ENCODE measurements at places on chromosomes 3 and 15. TPM values are rescaled to one million over a fixed set of nuclear protein-coding genes. Genes with fewer than 3 reads are reported as not detected.

Gene ELP6
- 41.4 TPM for total RNA-seq

Gene IFRD2
- total RNA-seq, result 85.3 TPM

Gene DNAJA4
- not detected for total RNA-seq

Gene GRM2
- 0.16 TPM for total RNA-seq

Gene SLC28A1
- not detected for total RNA-seq

Gene CHRNA5
- total RNA-seq, result 21.7 TPM

Gene CHDH
- 0.41 TPM for total RNA-seq

Gene EPHB1
- total RNA-seq, result 2.1 TPM

Gene GHSR
- total RNA-seq, result 1.0 TPM

Gene ANKRD34C
- total RNA-seq, result not detected

Gene ZBTB47
- total RNA-seq, result 4.0 TPM

Gene CCR3
- total RNA-seq, result not detected

Gene ACKR2
- total RNA-seq, result not detected

- DNase-seq, result no peak
Measured at GRCh38 chr15:86540840-86541467, 461.3 kb downstream of the AGBL1 start.

- DNase-seq, result no peak
Measured at GRCh38 chr3:185129083-185129482, 23.8 kb downstream of the C3orf70 start.

- no peak for DNase-seq
Measured at GRCh38 chr15:70209499-70209898, 111.8 kb upstream of the TLE3 start.

- DNase-seq, result no peak
Measured at GRCh38 chr15:73928971-73929627, 2.8 kb downstream of the LOXL1 start.

- peak; percentile 91 for DNase-seq
Measured at GRCh38 chr3:185282696-185283373, 29.0 kb upstream of the EHHADH start.

DNA sequence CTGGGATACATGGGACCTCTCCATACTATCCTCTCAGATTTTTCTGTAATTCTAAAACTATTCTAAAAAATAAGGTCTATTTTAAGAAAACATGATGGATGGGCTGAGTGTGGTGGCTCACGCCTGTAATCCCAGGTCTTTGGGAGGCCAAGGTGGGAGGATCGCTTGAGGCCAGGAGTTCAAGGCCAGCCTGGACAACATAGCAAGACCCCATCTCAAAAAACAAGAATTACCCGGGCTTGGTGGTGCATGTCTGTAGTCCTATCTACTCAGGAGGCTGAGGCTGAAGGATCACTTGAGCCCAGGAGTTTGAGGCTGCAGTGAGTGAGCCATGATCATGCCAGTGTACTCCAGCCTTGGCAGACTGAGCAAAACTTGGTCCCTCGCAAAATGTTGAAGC, 9.4 kb downstream of the ZNF639 start:
- no peak for DNase-seq

DNA sequence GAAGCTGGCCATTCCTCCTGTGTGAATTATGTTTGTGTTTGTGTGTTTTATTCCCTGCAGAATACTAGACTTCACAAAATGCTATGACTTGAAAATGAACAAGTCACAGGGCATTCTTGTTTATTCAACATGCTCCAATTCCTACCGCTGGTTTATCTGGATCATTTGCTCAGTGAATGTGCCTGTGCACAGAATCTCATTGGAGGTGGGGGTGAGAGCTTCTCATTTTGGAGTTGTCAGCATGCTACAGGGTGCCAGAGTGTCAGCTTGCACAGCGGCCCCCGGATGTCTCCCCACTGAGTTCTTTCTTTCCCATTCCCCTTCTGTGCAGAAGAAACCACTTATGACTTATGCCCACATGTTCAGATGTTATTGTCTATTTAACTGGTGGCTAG, 428.7 kb downstream of the ROBO2 start:
- no peak for DNase-seq

DNA sequence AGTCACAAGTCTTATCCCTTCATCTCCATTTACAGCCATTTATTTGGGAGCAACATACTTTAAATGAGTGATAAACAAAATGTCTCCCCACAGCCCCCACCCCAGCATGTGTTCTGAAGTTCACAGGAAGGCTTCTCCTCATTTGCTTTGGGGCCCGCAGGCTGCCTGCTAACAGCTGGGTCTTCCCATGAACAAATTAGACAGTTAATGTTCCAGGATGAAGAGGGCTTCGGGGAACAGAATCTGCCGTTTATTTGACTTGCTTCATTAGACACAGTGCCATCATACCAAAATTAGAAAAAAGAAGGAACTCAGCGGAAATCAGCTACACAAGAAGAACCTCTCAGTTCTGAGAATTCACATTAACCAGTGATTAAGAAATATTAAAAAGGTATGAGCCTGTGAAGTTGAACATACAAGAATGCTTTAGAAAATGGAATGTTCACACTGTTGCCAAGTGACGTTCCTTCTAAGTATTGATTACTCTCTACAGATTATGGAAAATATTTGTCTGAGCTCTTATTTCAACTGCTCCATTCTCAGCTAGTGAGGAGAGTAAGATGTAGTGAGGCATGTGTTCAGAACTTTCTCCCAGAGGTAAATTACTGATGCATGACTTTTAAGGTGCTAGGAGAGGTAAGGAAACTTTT, 107.5 kb upstream of the THBS1 start:
- peak; percentile 39 for DNase-seq

GRCh38 chr3:173003471-173003870, 137.6 kb downstream of the SPATA16 start:
- DNase-seq, result no peak

DNA sequence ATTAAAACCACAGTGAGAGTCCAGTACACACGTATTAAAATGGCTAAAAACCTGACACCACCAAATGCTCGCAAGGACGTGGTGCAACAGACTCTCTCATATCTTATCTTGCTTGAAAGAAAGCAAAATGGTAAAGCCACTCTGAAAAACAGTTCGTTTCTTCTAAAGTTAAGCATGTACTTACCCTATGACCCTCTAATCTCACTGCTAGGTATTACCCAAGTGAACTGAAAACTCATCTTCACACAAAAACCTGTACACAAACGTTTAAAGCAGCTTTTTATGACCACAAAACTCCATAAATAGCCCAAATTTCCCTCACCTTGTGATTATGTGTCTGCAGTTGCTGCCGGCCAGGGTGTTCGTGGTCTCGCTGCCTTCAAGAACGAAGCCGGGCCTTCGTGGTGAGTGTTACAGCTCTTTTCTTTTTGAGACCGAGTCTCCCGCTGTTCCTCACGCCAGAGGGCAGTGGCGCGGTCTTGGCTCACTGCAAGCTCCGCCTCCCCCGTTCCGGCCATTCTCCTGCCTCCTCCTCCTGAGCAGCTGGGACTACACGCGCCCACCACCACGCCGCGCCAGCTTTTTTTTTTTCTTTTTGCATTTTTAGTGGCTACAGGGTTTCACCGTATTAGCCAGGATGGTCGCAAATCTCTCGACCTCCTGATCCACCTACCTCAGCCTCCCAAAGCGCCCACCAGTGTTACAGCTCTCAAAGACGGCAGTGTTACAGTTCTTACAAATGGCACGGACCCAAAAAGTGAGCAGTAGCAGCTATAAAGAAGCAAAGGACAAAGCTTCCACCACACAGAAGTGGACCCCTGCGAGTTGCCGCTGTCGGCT, 165.4 kb downstream of the TJP1 start:
- peak; percentile 67 for DNase-seq

- no peak for DNase-seq
Measured at GRCh38 chr3:10810376-10810775, 5.7 kb upstream of the SLC6A11 start.

DNA sequence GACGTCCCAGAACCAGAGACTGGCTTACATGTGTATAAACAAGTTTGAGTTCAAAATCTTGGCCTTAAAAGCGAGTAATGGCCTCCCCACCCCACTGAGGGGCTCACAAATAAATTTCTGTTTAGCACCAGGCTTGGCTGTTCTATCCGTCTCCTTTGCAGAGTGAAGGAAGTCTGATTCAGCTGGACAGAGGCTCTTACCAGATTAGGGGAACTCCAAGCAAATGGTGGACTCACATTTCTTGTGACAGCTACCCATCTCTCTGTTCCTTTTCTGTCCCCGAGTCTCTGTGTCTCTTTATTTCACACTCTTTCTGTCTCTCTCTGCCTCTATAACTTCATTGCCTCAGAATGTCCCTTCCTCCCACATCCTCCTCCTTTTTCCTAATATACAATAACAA, 62.7 kb downstream of the DGKG start:
- DNase-seq, result no peak

DNA sequence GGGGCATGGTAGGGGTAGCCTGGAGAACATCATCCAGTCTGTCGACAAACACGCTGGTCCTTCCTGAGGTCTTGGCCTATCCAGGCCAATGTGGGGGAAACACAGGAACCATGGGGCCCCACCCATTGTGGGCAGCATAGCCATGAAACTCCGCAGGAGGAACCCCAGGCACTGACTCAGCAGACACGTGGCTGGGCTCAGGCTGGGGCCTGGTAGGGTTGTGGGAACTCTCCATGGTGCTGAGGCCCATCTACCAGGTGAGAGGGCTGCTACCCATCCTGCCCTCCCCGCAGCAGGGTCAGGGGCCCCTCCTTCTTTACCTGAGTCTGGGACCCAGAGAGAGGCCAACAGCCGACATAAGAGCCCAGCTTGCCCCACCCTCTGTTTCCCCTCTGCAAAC, 22.6 kb upstream of the CACNA2D2 start:
- peak; percentile 39 for DNase-seq

DNA sequence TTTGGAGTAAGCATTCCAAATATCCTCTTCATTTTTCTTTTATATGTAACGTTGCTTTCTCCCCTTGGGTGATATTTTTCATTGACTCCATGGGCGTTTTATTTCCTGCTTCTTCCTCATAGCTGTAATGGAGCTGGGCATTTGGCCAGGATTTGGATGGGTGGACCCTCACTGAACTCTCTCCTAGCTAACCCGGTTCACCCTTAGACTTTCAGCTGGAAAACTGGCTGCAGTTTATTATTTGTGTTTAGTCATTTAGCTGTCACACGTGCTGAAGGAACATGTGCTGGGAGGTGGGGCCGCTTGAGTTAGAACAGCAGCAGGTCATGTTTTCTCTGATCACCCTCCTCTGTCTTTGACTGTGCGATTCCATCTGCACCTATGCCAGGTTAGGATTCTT, 407.6 kb downstream of the ZIC1 start:
- no peak for DNase-seq

GRCh38 chr3:73954506-73954905, 329.8 kb upstream of the PDZRN3 start:
- no peak for DNase-seq

DNA sequence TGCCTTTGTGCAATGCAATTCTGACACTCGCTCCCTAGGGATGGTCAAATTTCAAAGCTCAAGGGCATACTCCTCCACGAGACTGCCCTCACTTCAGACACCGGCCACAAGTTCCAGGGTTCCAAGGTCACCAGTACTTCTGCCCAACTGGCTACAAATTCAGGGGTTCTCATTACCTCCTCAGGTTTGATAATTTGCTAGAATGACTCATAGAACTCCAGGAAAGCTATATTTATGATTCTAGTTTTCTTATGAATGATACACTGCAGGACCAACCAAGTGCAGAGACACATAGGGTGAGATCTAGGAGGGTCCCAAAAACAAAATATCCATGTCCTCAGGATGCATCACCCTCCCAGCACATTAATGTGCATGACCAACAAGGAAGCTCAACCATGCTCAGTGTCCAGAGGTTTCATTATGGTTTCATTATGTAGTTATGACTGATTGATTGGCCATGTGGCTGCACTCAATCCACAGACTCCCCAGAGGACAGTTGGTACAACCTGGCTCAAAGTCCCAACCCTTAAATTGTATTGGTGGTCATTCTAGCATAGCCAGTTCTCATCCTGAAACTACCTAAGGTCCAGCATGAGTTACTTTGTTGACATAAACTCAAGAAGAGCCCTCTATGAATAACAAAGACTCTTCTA, 170.4 kb upstream of the LRRN1 start:
- no peak for DNase-seq

GRCh38 chr3:138112362-138112761, 3.0 kb downstream of the DZIP1L start:
- DNase-seq, result no peak

- no peak for DNase-seq
Measured at GRCh38 chr3:152977366-152977765, 142.4 kb downstream of the P2RY1 start.

- no peak for DNase-seq
Measured at GRCh38 chr3:36580716-36581115, 183.6 kb downstream of the DCLK3 start.

DNA sequence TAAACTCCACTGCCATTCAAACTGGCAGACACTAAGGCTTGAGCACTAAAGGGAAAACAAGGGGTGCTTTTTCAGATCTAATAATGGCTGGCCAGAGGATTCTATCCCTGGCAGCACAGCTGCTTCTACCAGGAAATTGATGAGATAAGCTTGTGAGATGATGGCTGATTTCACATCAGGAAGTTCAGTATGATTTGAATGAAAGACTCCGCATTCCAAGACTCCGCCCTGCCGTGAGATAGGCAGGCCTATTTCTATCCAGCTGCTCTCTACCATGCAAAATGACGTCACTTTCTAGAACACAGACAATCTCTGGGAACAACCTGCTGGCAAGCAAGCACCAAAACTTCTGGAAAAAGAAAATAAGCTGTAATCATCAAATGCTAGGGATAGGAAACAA, 171.8 kb downstream of the WDR76 start:
- DNase-seq, result peak; percentile 23

GRCh38 chr3:171892457-171892856, 49.3 kb downstream of the TMEM212 start:
- DNase-seq, result no peak

- DNase-seq, result peak; percentile 32
Measured at GRCh38 chr3:157128771-157129681, 30.9 kb downstream of the CCNL1 start.

DNA sequence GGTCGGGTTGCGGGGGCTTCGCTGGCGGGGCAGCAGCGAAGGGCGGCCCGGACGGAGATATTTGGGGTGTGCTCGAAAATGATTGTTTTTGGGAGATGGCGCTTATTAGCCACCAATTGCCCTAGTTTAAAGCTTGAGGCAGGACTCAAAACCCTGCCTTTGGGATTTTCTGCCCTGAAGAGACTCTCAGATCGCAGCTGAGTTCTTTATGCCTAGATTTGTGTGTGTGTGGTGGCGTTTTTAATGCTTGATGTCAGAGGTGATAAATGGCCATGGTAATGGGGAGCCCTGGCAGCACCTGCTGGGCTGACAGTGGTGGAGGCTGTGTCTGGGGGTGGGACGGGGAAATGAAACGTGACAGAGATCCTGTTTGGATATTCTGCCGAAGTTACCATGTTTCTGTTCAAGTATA, 604 bp downstream of the KCTD6 start:
- peak; percentile 18 for DNase-seq

DNA sequence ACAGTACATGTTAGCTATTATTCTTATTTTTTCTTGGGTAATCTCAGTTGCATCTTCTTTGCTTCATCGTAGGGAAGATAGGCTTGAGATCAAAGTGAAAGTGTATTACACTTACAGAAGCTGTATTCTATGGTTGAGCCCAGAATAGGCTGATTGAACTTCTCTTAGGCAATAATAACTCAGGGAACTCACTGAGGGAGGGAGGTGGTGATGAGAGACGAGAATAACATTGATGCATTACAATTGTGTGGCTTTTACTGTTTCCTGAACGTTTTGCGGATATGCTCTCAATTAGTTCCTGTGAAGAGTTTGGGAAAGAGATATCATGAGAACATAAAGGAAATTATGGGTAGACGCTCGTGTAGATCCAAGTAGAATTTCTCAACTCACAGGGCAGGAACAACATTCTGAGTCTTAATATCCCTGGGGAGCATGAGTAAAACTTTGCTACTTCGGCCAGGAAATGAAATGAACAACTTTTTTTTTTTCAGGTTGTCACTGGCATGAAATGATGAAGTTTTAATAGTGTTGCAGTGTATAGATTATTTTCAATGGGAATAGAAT, 302.2 kb downstream of the TUSC7 start:
- DNase-seq, result no peak

Data from SJCRH30 (cell line).